ENCODE measurements at places on chromosomes 16 and 17. TPM values are rescaled to one million over a fixed set of nuclear protein-coding genes. Genes with fewer than 3 reads are reported as not detected.

Gene LGALS9B
- total RNA-seq = not detected

DNA sequence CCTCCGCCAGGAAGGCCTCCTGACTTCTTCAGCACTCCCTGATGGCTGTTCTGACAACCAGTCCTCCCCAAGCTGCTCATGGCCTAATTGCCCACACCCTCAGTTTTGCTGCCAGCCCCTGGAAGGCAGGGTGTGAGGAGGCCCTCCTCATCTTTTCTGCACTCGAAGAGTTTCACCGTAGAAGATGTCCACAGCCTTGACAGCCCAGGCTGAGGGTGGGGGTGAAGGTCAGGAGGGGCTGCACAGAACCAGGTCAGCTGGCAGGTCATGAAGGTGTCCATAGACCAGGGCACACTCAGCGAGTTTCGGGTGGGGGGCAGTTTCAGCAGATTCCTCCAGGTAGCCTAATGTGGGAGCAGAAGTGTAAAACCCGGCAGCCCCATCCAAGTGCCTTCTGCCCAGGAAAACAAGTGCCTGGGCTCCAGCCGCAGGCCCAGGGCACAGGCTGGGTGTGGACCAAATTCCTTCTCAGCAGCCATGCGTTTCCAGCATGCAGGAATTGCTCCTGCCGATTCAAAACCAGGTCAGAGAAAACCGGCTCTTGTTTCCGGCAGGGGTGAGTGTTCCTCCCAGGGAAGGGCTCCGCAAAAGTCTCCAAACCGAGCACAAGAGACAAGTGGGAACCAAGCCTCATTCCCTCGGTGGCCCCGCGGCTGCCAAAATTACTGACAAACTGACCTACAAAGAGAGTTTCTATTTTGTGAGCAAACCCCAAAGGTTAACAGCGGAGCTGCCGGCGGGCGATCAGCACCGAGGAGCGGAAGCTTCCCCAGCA, 228.8 kb downstream of the C16orf78 start:
- peak; percentile 57 for DNase-seq

DNA sequence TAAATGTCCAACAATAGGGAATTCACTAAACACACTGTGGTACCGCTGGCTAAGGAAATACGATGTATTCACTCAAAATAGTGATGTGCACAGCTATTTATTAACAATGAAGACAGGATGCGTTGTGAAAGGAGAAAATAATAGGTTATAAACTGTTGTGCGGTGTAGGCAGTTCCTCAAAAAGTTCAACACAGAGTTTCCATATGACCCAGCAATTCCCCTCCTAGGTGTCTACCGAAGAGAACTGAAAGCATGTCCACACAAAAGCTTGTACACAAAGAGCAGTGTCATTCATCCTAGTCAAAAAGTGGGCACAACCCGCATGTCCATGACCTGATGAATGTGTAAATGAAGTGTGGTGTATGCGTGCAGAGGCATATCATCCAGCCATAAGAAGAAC, 1.2 kb upstream of the CES1 start:
- no peak for DNase-seq

GRCh38 chr17:59513934-59514841, 51.2 kb upstream of the DHX40 start:
- DNase-seq = peak; percentile 67

DNA sequence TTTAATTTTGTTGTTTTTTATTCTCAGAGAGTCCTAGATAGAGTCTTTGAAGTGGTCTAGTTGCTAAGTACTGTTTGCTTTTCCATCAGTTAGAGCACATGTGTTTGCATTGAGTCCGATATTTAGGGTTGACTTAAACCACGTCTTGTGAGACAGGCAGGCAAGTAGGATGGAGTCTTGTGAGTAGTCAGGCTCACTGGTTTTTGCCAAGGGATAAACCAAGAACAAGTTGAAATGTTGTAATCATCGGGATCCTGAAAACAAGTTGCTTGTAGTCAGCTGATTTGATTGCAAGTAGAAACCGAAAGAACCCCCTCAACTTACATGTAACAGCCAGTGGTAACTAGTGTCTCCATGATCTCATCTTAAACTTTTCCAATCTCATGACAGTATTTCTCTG, 17.2 kb downstream of the ATP6V0A1 start:
- no peak for DNase-seq

- DNase-seq = no peak
These were observed 23.5 kb downstream of the ZNF276 start for GRCh38 chr16:89744813-89745212.

Gene SCIMP
- 0.47 TPM for total RNA-seq

Gene CDR2
- 11.9 TPM for total RNA-seq

DNA sequence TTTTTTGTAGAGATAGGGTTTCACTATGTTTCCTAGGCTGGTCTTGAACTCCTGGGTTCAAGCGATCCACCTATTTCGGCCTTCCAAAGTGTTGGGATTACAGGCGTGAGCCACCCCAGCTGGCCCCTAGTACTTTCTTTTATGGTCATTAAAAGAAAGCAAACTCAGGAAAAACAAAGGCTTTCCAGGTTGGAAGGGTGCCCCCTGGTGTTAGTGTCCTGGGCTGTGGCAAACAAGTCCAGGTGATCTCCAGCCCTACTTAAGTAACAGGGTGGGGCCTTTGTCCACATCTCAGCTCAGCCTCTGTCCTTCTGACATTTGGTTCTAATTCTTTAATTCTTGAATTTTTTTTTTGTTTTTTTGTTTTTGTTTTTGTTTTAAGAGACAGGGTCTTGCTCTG, 6.9 kb downstream of the IGFBP4 start:
- no peak for DNase-seq

DNA sequence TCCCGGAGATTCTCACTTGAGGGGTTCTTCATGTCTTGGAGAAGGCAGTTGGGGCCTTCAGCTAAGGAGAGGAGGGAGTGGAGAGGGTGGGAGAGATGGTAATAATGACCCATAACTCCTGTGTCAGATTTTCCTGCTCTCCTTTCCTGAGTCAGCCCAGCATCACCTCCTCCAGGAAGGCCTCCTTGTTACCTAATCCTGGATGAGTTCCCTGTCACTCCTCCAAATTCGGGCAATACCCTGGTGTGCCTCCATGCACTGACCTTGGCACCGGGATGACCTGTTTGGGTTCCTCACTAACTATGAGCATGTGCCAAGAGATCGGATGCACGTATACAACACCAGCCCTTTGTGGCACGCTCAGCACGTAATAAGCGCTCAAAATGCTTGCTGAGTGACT, 38.8 kb downstream of the SDK2 start:
- no peak for DNase-seq

DNA sequence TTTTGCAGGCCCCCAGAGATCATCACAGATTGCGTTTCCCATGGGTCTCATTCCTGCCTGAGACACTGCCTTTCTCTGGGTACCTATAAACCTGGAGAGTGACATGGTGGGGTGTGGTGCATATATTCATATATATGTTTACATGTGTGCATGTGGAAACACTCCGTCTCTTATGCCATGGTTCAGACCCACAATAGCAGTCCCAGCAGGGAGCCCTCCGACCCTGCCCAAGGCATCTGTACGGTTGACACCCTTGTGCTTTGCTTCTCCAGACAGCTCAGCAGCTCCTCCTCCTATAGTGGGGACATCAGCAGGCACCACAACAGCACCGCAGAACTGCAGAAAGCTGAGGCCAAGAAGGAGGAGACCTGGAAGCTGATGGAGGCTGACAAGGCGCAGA, 116.8 kb downstream of the ABCC6 start:
- no peak for DNase-seq

DNA sequence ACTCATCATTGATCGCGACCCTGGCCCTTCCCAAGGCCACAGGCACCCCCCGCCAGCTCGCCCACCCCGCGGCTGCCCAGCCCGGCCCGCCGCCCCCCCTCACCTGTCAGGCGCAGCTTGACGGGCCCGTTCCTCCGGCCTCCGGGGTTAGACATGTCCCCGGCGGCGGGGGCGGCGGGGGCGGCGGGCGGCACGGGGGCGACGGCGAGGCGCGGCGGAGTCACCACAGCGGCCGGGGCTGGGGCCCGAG, 456 bp downstream of the SMURF2 start:
- DNase-seq = no peak

DNA sequence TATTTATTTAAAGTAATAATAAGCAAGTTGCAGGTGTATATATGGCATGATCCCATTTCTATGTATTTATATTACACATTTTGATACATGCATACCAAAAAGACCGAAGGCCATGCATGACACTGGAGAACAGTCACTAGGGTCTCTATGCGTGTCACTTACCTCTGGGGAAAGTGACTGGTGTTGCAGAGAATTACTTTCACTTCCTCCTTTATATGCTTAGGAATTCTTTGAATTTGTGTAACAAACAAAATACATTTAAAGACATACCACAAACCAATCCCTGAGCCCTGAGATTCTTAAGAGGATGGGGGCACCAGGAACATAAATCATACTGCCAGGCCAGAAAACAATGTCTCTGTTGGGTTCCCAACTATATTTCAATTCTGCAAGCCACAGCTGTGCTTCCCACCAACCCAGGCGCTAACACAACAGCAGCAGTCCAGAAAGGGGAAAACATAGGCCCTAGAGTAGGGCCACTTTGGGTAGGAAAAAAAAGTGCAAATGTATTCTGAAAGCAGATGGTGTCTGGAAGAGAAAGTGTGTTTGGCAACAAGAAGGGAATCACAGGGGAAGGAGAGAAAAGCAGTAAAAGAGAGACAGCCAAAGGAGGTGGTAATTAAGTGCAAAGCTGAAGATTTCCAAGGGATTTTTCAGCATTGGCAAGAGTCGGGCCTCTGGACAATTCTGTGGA, 24.5 kb upstream of the HYDIN start:
- DNase-seq = no peak

GRCh38 chr17:45201457-45201856, 20.2 kb upstream of the FMNL1 start:
- DNase-seq = no peak

Gene OTOP2
- total RNA-seq = not detected

Gene BAHCC1
- 7.4 TPM for total RNA-seq

DNA sequence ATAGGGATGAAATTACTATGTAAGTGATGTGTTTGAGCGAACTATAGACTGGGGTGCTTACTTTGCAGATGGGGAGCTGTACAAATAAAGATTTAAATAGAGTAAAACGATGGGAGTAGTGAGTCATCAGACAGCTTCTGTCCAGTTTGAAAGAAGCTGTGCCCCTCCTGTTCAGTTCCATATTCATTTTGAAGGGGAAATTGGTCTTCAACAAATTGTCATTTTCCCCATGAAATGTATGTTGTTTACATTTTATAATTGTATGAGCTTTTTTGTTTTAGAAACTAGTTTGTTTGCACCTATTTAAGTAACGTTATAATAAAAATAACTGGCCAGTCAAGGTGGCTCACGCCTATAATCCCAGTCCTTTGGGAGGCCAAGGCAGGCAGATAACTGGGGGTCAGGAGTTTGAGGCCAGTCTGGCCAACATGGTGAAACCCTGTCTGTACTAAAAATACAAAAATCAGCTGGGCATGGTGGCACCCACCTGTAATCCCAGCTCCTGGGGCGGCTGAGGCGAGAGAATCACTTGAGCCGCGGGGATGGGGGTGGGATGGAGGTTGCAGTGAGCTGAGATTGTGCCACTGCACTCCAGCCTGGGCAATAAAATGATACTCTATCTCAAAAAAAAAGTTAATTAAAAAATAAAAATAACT, 20.2 kb downstream of the SEC14L1 start:
- DNase-seq = no peak

- no peak for DNase-seq
These were observed 22.9 kb downstream of the CLTC start for GRCh38 chr17:59642565-59642964.
